ENCODE measurements at places on chromosomes 2 and 18. TPM values are rescaled to one million over a fixed set of nuclear protein-coding genes. Genes with fewer than 3 reads are reported as not detected.

The COL4A4 gene
- 1.9 TPM for total RNA-seq

The HOXD8 gene
- total RNA-seq, result 2.8 TPM

The CNTNAP5 gene
- total RNA-seq, result 5.0 TPM

The POMC gene
- 1.5 TPM for total RNA-seq

DNA sequence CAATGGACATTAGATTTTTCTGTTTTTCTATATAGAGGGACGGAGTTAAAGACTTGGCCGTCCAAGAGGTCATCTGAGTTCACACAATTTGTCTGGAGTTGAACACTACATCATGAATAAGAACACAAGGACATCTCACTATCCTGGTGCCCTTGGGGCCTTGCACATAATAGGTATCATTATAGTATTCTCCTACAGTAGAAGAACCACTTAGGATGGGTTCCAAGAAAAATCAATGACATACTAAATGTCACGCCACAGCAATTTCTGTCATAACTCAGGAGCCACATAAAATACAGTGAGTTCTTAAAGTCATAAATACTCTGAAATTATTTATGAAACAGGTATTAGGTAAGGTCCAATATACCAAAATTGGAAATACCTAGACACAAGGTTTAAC lies 154.4 kb downstream of the NCKAP5 start:
- peaks cover 15% of the 10 kb centered on the region for H3K4me1 ChIP-seq
- no peak overlapping the region for H3K4me3 ChIP-seq
- H3K27me3 ChIP-seq, result no peaks in the 10 kb centered on the region

DNA sequence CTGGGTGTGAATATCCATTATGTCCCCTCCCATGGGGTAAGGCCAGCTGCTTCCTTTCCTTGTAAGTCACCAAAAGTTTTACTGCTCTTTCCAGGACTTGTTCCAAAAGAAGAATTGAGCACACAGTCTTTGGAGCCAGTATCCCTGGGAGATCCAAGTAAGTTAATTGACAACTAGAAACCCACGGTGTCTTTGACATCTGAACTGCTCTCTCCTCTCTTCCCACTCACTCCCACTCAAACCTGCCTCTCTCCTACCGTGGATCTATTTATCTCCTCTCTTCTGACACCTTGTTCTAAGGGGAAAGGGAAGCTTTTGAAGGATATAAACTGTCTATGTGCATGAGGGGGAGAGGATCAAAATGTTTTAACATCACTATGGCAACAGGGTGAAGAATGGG lies 86.7 kb downstream of the VIT start:
- H3K36me3 ChIP-seq, result no peaks in the 10 kb centered on the region
- DNase-seq, result no peak
- H3K4me1 ChIP-seq, result peaks cover 6% of the 10 kb centered on the region
- no peak overlapping the region for H3K4me3 ChIP-seq
- H3K27me3 ChIP-seq, result peaks cover 22% of the 10 kb centered on the region

- no peak overlapping the region for H3K27ac ChIP-seq
- H3K4me1 ChIP-seq, result no peaks in the 10 kb centered on the region
- H3K4me3 ChIP-seq, result no peak overlapping the region
- no peak for DNase-seq
Measured at GRCh38 chr18:78857314-78858150, 122.1 kb upstream of the SALL3 start.

DNA sequence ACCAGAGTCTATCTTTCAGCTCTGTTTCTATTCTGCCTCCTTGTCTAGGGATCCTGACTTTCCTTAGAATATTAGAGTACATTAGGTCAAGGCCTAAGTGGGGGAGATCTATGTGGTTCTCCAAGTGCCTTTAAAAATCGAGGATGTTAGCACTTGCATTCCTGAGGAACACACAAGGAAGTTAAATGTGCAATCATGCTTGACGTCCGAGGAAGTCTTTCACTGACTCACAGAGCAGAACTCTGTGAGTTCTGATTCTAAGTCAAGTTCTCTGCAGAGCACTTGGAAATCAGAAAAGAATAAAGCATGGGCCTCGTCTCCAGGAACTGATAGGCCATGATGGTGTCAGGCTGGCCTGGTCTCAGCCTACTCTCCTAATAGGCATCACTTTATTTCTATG lies 17.2 kb downstream of the FHOD3 start:
- peak; percentile 10 for DNase-seq
- H3K4me3 ChIP-seq, result no peak overlapping the region
- no peaks in the 10 kb centered on the region for H3K36me3 ChIP-seq
- H3K27me3 ChIP-seq, result no peaks in the 10 kb centered on the region

DNA sequence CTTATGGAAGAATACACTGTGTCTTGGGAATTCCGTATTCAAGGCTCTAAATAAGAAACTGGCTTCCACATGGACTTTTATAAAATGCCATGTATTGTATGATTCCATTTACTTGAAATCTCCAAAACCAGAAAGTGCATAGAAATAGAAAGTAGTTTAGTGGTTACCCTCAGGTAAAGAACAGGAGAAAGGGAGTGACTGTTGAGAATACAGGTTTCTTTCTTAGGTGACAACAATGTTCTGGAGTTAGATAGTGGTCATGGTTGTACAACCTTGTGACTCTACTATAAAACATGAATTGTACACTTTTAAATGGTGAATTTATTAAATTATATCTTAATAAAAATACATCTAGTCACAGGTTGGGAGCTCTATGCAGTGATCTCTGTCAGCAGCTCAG lies 481.8 kb downstream of the SPAG16 start:
- DNase-seq, result no peak
- H3K4me1 ChIP-seq, result no peaks in the 10 kb centered on the region
- no peak overlapping the region for H3K27ac ChIP-seq
- H3K27me3 ChIP-seq, result no peaks in the 10 kb centered on the region
- H3K4me3 ChIP-seq, result no peak overlapping the region

All from type B pancreatic cell (in vitro differentiated cells).